Globus pallidus (tissue), 1 donor: ENCODE measurements at places on chromosomes 5 and 9.

- no peak for DNase-seq
These were observed 221.2 kb downstream of the SLC12A2 start for GRCh38 chr5:128304791-128305190.

DNA sequence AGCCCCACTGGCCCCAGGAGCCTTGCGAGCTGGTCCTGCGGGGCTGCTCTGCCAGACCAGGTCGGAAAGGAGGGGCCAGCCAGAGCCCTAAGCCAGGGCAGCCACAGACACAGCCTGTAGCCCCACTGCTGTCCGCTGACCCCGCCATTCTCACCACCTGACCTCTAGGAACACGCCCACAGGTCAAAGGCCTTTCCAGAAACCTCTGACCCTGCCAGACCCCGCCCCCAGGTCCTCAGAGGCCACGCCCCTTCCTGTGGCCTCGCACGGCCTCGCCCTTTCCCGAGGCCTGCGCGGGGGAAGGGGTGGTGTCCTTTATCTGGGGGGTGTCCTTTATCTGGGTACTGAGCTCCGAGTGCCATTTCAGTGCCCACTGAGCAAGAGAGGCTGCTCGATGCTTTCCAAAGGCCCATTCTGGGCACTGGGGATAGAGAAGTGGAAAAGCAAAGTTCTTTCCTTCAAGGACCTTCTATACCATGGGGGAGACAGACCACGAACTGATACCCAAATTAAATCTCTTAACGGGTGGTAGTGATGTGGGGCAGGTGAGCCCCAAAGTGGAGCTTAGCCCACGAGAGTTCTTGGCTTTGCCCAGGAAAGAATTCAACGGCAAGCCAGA, 46.5 kb downstream of the P4HA2 start:
- no peak for DNase-seq

GRCh38 chr9:74173284-74173683, 323.9 kb upstream of the RORB start:
- DNase-seq: no peak

- DNase-seq: no peak
These were observed 159.2 kb upstream of the GNA14 start for GRCh38 chr9:77807281-77807683.

- no peak for DNase-seq
These were observed 1.3 kb downstream of the ZBTB34 start for GRCh38 chr9:126861707-126862103.

- DNase-seq: no peak
These were observed 8.1 kb downstream of the HNRNPAB start for GRCh38 chr5:178212241-178213002.

- no peak for DNase-seq
These were observed 10.1 kb upstream of the FOXI1 start for GRCh38 chr5:170095646-170096045.

- DNase-seq: no peak
These were observed 226.9 kb downstream of the ARRDC3 start for GRCh38 chr5:91156242-91156641.

- DNase-seq: peak; percentile 19
These were observed at the start of gene RNF180 for GRCh38 chr5:64165500-64166200. Gene RNF180, plus strand, starts transcription at chr5:64165843. Its CDS starts 34,965 bp downstream, at chr5:64200808.

DNA sequence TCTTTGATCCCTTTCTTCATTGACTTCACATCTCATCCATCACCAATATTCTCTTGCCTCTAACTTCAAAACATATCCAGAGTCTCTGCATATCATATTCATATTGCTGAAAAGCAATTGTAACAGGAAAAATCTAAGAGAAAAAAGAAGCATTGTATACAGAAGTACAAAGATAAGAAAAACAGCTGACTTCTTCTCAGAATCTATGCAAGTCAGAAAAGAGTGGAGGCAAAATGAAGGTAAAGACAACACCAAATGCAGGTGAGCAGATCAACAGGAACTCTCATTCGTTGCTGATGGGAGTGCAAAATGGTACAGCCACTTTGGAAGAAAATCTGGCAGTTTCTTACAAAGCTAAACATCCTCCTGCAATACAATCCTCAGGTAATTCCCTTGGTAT, 155.6 kb downstream of the PHF2 start:
- DNase-seq: no peak

- DNase-seq: no peak
These were observed 47.2 kb upstream of the COX7C start for GRCh38 chr5:86570427-86571083.

DNA sequence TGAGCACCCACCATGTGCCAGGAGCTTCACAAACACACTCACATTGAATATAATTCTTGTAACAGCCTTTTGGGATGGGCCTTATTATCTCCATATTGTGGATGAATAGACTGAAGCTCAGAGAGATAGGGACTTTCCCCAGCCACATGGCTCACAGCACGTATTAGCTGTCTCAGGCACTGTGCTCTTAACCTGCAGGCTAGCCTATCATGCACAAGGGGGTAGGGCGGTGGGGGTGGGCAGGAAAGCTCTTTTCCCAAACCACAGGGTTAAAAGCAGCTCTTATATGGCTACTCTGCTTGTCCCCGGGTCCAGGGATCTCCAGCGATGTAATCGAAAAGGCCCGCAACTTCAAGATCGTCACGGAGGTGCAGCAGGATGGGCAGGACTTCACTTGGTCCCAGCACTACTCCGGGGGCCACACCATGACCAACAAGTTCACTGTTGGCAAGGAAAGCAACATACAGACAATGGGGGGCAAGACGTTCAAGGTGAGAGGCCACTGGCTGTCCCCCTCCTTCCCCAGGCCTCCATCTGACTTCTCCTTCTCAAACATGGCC, 2.6 kb downstream of the FABP6 start:
- DNase-seq: no peak

GRCh38 chr5:150544611-150545219, 36.8 kb downstream of the NDST1 start:
- DNase-seq: peak; percentile 66
